Right atrium auricular region (tissue), 2 donors: ENCODE measurements at places on chromosomes 11 and 22. TPM values are rescaled to one million over a fixed set of nuclear protein-coding genes. Genes with fewer than 3 reads are reported as not detected.

The MPPED2 gene
- total RNA-seq, result 1.6 TPM

- H3K27ac ChIP-seq, result peak overlapping the region; percentile 93
- no peaks in the 10 kb centered on the region for H3K27me3 ChIP-seq
- H3K4me1 ChIP-seq, result no peaks in the 10 kb centered on the region
- no peaks in the 10 kb centered on the region for H3K36me3 ChIP-seq
- DNase-seq, result peak; percentile 80
Measured at GRCh38 chr22:43152357-43153071, 1.2 kb downstream of the TSPO start.

The VPREB1 gene
- total RNA-seq, result not detected

GRCh38 chr22:23415490-23415851, 164.6 kb downstream of the IGLL1 start:
- no peaks in the 10 kb centered on the region for H3K27me3 ChIP-seq
- no peaks in the 10 kb centered on the region for H3K36me3 ChIP-seq
- H3K4me3 ChIP-seq, result no peak overlapping the region
- no peak for DNase-seq
- no peaks in the 10 kb centered on the region for H3K4me1 ChIP-seq

DNA sequence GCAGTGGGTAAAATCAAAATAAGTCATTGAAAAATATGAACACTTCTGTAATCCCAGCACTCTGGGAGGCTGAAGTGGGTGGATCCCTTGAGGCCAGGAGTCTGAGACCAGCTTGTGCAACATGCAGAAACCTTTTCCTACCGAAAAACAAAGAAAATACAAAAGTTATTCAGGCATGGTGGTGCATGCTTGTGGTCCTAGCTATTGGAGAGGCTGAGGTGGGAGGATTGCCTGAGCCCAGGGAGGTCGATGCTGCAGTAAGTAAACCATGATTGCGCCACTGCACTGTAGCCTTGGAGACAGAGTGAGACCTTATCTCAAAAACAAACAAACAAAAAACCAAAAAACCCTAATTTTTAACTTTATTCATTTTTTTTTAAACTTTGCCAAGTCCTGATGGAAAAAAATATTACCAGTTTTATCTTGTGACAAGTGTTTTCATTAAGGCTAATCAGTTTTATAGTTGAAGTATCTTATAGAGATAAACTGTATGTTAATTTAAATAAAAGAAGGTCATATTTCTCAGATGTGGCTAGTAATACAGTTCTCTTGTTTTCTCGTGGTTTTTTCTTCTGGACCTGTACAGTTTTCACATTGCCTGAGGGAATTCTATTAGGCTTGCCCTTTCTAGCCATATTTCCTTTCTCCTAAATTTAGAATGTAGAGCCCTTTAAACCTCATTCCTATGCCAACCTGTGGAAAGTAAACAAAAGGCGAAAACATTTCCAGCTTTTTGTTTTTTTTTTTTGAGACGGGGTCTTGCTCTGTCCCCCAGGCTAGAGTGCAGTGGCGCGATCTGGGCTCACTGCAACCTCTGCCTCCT, 9.4 kb downstream of the HIPK3 start:
- peak; percentile 70 for DNase-seq
- no peaks in the 10 kb centered on the region for H3K36me3 ChIP-seq
- H3K27me3 ChIP-seq, result no peaks in the 10 kb centered on the region
- H3K4me1 ChIP-seq, result peaks cover 70% of the 10 kb centered on the region
- peak overlapping the region; percentile 42 for H3K27ac ChIP-seq
